ENCODE measurements at places on chromosomes 16 and 17.
A peak's percentile ranks its signal among the peaks of the same experiment; 100 is the strongest.

GRCh38 chr17:42059815-42060214 is 9.4 kb upstream of the C17orf113 start:
- no peak for DNase-seq

GRCh38 chr17:80575057-80575875 is 30.6 kb downstream of the RPTOR start:
- peak; percentile 77 for DNase-seq

DNA sequence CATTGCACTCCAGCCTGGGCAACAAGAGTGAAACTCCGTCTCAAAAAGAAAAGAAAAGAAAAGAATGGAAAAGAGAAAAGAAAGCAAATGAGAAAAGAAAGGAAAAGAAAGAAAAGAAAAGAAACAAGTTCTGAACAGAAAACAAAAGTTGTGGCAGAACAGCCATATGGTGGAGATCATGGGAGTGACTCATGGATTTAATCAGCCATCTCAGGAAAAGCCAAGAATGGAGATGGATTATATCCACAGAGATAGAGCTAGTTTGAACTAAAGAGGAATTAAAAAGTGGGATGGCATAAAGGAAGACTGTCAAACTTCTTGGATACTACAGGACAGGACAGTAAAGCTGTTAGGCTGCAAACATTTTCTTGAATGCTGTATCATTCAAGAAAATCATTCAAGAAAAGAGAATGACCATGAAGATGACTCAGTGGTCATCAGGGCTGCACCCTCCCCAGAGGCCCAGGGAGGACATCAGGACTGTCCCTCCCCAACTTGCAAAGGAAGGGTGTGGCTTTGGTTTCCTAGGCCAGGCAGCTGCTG is 120.6 kb downstream of the USP22 start:
- DNase-seq: no peak

DNA sequence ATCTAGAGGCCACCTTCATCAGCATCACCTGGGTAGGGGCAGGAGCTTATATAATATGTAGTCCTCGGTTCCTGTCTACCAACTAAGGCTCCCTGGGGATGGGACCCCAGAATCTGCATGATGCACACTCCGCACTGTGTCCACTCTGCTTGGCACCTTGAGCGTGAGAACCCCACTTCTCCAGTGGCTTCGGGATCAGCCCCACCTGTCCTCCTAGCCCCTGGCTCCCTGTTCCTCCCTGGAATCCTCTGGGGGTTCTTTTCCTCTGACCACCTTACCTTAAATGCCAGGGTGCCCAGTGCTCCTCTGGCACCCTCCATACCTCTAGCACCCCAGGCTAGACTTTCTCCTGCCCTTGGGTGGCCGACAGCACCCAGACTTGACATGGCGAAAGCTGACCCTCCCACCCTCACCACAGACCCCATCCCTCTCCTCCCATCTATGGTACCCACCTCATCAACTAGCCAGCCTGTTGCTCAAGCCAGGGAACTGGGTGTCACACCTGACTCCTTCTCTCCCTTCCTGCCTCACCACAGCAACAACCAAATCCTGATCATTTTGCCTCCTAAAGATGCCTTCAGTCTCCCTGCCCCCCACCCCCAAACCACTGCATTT is 2.8 kb upstream of the NXPH3 start:
- no peak for DNase-seq

DNA sequence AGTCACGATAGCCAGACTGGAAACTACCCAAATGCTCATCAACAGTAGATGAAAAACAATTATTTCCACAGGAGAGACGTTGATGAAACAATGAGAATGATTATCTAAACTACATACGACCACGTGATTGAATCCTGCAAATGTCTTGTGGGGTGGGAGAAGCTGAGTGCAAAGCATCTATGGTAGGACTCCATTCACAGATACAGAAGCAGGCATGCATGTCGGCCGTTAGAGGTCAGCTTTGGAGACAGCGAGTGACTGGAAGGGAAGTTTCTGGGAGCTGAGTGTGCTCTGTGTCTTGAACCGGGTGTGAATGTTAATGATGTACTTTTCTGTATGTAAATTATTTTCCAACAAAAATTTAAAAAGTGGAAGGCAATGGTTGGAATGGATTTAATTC is 71.5 kb upstream of the DNAJA2 start:
- no peak for DNase-seq

- DNase-seq: no peak
These were observed 26.9 kb upstream of the SUPT4H1 start for GRCh38 chr17:58378733-58379510.

DNA sequence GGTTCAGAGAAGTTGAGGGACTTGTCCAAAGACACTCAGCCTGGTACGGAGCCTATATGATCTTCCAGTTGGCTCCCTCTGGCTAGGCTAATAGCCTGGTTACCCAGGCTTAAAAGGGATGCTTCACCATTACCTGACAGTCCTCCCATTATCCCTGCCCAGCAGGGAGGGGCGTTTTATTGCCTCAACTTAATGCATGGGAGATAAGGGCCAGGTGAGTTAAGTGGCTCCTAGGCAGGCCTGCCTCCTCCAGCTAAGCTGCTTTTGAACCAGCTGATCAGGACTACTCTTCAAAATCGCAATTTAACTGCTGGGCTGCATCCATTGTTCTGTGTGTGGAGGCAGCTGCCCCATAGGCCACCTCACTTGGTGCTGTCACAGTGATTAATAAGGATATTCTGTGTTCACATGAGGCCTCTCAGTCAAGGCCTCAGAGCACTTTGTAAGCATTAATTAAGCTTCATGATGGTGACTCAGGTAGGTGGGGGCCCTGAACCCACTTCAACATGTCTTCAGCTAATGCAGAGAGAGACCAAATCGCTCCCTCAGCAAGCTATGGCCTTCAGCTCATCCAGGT is 27.9 kb downstream of the SMPD3 start:
- DNase-seq: no peak

DNA sequence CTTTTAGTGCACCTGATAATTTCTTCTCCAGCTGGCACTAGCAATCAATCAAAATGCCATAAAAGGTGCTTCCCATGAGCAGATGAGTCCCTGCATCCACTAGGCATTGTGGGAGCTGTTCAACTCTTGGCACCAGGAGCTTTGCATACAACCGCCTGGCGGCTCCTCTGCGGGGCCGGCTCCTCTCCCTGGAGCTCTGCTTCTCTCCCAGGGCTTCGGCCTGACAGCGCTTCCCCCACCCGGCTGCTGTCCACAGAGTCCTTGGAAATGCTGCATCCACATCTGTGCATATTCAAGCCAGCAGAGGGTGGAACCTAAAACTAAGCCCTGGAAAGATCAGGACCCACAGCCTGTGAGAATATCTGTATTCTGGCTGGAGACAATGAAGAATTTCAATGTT is 62.9 kb downstream of the LMF1 start:
- no peak for DNase-seq

- no peak for DNase-seq
These were observed 32.4 kb downstream of the TIMM22 start for GRCh38 chr17:1029196-1029921.

DNA sequence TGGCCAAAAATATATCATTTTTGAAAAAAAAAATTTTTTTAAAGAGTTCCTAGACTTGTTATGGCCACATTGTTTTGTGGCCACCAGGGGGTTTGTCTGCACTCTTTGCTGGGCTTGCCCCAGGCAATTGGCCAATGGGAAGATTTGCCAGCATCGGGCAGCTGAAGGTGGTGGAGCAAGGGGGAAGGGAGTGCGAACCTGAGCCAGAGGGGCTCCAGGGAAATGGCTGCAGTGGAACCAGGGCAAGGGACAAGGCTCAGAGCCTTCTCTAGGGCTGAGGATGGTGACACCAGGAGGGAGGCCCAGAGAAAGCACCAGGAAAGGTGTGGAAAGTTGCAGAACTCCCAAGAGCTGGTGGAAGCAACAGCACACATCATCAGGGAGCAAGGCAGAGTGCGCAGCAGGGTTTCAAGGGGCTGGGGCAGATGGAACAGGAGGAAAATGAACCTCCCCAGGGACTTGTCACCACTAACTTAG is 15.5 kb upstream of the CMIP start:
- no peak for DNase-seq

- DNase-seq: no peak
These were observed 15.2 kb upstream of the MARCHF10 start for GRCh38 chr17:62823111-62823893.

- DNase-seq: no peak
These were observed 1.2 kb downstream of the DUSP14 start for GRCh38 chr17:37490638-37491614.

GRCh38 chr16:5895137-5895536 is 797.5 kb upstream of the EEF2KMT start:
- no peak for DNase-seq

DNA sequence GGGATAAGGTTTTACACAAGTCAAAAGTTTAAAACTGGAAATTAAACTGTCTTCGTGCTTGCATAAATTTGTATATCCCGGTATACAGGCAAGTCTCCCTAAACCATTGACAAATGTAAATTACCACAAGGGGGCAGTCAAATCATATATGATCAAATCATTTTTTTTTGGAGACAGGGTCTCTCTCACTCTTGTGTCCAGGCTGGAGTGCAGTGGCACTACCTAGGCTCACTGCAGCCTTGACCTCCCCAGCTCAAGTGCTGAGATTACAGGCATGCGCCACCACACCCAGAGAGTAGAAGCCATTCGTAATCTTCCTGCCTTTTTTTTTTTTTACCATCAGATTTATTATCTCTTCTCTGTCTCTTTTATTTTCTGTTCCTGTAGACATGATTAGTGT is 18.5 kb downstream of the TOP2A start:
- DNase-seq: no peak

DNA sequence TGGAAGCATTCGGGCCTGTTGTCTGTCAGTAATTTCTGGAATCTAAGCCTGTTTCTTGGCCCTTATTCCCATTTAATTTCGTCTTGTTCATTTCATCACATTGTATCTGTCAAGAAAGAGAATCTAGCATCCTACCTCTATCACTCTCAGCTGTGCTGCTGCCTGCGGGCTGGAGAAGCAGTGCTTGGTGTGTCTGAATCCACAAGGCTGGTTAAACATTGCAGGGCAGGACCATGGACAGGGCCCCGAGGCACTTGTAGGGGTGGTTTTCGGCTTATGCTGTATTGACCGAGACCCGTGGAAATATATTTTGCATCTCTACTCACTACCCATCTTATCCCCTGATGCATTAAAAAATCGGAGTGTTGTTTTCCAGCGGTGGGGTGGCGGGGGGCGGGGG is 3.1 kb downstream of the RAB11FIP4 start:
- no peak for DNase-seq

- DNase-seq: no peak
These were observed 2.2 kb upstream of the CLDN9 start for GRCh38 chr16:3010510-3010909.

GRCh38 chr16:3780570-3780969 is 63.2 kb upstream of the TRAP1 start:
- DNase-seq: no peak

GRCh38 chr17:65759532-65759931 is 198.1 kb upstream of the AXIN2 start:
- no peak for DNase-seq

DNA sequence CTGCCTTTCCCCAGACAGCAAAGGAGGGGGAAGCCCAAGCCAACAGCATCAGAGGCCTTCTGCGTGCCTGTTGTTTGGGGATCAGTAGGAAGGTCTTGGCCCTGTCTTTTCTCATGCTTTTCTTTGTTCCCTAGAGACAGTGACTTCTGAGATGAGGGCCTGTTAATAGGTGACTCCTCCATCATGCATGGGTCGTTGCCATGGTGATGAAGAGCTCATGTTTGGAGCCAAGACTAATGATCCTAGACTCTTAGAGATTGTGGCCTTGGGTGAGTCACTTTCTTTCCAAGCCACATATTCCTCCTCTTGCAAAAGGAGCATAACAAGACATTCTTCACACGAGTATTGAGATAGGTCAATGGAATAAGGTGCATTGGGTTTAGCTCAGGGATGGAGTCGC is 201.1 kb upstream of the ASIC2 start:
- no peak for DNase-seq

- DNase-seq: no peak
These were observed 28.3 kb downstream of the PIMREG start for GRCh38 chr17:6472517-6472916.

DNA sequence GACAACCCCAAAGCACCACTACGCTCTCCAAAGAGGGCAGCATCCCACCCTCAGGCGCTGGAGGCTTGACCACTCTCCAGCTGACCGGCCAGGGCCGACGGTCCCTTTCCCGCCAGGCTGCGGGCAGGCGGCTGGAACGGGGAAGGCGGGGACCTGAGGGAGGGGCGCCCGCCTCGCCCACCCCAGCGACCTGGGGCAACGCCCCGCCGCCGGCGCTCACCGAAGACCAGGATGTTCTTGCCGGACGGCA is 431 bp downstream of the DYNC1LI2 start:
- no peak for DNase-seq

DNA sequence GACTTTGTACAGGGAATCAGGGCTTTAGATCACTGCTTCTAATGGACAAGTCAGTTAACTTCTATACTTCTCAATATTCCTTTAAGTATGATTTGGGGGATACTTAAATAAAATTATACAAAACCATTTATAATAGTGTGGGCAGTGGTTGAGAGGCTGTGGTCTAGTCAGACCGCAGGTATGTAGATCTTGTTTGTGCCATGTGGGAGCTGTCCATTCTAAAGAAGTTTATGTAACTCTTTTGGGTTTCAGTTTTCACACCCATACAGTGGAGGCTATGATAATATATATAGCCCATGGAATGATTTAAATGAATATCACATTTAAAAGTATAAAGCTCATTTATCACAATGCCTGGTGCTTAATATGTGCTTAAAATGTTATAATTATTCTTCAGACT is 654.3 kb upstream of the KIF2B start:
- DNase-seq: no peak

DNA sequence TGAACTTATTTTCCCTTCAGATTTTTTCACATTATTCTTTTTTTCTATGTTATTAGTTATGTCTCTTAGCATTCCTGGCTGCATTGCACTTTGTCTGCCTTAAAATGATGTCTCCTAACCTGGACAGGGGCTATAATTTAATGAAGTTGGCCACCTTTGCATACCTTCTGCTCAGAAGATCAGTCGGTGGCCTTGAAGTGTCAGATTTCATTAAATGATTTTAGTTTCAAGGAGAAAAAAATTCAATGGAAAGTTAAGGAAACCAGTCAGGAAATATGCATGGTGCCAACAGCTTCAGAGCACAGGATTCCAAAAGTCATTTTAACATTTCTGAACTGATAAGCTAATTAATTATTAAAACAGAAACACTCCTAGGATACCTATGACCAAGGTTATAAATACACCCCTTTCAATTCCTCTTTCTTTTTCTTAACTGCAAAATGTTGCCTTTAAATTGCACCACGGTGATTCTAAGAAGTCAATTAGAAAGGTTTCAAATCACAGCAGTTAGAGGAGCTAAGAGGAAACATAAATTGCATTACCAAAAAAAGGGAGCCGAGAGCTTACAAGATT is 533.4 kb downstream of the KCNJ2 start:
- DNase-seq: no peak

- DNase-seq: no peak
These were observed 10.5 kb upstream of the SALL1 start for GRCh38 chr16:51161440-51162195.

Data from stimulated activated CD8-positive, alpha-beta memory T cell treated with anti-CD3 and anti-CD28 coated beads, Interleukin-2, amount 100 ng/mL, for 1 hour (primary cell).